GM10248 (cell line): ENCODE measurements at places on chromosomes 7 and 10.
A peak's percentile ranks its signal among the peaks of the same experiment; 100 is the strongest.

DNA sequence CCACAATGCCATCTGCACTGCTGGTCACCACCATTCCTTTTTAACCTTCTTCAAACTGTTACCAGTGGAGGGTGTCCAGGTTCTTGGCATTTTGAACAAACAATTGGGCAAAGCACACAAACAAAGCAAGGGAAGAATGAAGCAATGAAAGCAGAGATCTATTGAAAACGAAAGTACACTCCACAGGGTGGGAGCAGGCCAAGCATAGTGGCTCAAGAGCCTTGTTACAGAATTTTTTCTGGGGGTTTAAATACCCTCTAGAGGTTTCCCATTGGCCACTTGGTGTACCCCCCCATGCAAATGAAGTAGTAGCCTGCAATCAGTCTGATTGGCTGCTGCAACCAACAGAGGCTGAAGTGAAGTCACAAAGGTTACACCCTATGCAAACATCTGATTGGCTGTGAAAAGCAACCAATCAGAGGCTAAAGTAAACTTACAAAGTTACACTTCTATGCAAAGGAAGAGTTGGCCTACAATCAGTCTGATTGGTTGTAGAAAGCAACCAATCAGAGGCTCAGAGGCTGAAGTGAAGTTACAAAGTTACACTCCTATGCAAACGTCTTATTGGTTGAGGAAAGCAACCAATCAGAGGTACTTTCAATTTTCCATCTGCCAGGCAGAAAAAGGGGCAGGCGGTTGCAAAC, 103.2 kb upstream of the WAC start:
- DNase-seq = no peak

DNA sequence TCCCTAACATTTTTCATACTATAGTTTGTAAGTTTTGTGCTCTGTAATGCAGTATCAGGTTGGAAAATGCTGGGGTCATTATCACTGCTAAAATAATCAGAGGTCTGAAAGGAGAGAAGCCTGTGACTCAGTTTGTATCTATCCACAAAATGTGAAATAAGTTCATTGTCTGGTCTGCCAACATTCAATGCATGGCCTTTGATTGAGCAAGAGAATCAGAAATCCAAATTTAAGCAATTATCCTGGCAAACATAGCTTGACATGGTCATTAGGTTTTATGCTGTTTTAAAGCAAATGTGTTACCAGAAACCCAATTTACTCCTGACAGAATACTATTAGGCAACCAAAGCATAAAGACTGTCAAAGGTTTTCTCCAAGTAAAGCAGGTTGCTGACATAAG, 709.7 kb upstream of the SEMA3D start:
- no peak for DNase-seq

GRCh38 chr7:2437537-2438148, 34.2 kb downstream of the CHST12 start:
- DNase-seq = no peak

GRCh38 chr10:112848868-112849430, 101.1 kb upstream of the TCF7L2 start:
- no peak for DNase-seq

DNA sequence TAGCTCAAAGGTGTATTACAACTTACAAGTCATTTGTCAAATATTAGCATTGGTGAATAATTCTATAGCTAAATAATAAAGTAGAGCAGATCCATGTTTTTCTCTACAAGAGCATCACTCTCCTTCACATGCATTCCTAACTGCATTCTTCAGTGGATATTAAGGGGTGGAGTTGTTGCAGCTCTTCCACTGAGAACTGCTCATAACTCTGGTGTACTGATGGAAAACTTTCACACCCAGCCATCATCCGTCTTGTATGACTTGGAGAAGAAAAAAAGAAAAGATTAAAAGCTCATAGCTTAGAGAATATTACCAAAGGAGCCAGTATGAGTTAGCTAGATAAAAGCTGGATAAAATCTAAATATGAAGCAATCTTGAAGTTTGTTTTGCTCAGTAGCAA, 10.2 kb upstream of the FAM13C start:
- no peak for DNase-seq

DNA sequence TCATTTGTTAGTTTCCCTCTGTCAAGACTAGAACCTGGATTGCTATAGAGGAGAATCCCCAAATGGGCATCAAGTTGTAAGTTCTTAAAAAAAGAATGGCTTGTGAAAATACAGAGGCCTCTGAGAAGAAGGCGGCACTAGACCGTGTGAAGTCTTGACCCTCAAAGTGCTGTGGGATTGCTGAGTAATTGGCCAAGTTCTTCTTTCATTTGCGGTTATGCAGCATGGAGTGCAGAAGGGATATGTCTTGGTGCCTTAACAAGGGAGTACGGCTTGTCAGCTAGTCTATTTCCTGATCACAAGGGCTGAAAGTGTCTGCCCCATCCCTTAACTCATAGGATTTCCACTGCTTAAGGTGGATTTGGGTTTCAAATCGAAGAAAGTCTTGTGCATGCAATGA, 81.2 kb downstream of the MKX start:
- no peak for DNase-seq

DNA sequence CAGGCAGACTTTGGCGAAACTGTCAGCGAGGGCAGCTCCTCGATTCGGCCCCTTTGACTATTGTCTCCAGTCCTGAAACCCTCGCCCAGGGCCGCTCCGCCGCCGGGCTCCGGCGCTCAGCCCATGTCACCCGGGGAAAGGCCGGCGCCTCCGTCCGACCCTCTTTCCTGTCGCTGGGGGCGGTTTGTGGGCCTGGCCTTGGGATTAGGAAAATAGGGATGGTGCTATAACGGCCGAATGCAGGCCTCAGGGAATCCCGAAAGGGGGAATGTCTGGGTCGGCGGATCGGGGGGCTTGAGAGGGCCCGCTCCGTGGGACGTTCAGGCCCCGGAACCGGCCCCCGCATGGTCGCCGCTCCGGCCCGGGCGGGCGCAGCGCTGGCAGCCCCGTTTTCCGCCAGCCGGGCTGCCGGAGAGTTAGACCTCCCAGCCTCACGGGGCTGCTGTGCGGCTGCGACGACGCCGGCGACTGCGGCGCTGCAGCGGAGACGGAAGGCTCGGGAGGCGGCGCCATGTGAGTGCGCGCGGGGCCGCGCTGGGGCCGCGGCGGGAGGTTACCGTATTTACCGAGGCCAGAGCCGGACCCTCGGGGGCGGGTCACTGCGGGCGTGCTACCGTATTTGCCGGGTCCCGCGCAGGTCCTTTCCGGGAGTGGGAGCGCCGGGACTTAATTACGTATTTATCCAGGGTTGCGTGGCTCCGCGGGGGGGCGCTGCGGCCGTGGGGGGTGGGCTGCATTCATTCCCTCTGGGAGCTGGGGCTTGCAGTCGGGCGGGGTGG, 25.9 kb downstream of the ZNF775 start:
- DNase-seq = peak; percentile 87

DNA sequence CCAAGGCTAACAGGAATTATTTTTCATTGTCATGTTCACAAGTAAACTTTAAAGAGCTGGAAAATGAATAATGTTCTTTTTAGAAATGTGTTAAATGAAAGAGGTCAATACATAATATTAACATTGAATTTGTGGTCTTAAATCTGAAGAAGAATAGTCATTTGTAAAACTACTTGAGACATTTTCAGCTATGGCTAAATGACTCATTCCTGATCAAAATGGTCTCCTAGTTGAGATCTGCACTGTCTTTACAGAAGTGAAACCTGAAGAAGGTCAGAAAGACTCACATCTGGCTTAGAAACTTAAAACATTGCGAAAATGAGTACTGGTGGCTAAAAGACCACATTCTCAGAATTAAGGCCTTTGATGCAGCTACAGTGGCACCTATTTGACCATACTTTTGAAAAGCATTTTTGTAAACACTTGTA, 5.9 kb downstream of the PIK3CG start:
- peak; percentile 76 for DNase-seq

- no peak for DNase-seq
These were observed 3.4 kb downstream of the KLF6 start for GRCh38 chr10:3781468-3782145.

DNA sequence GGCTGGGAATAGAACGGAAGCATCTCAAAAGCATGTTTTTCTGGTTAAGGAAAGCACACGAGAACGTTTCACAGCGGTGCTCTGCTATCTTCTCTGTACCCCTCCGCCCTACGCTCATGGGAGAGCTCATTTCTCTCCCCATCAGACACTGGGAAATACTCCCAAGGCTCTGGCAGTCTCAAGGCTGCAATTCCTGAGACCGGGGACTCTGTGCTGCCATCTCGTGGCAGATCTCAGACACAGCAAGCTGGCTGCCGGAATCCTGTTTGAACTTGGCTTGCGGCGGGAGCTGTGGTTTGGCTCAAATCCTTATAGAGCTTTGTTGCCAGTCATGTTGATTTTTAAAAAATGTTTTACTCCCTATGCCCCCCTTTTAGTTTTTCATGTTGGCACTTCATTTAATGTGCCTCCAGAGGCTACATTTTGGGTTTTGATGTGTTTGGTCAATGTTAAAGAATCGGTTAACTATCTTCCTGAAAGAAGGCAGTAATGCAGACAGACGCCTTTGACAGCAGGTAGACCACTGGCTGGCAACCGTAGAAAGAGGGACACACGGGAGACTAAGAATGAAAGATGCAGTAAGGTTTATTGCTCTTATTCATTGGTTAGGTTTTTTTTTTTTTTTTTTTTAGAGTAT, 27.6 kb downstream of the BMPER start:
- peak; percentile 56 for DNase-seq

DNA sequence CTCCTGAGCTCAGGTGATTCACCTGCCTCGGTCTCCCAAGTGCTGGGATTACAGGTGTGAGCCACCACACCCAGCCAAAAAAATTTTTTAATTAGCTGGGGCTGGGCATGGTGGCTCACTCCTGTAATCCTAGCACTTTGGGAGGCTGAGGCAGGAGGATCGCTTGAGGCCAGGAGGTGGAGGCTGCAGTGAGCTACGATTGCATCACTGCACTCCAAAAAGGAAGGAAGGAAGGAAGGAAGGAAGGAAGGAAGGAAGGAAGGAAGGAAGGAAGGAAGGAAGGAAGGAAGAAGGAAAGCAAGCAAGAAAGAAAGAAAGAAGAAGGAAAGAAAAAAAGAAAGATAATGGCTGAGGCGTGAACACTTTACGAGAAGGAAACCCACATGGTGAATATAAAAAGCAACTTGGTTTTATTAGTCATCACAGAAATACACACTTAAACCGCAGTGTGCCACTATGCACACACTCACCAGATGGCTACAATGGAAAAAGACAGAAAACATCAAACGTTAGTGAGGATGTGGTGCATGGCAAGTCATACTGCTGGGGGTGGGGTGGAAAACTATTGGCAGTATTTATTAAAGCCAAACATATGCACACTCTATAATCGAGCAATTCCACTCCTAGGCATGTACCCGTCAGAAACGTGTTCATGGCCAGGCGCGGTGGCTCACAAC, 4.4 kb upstream of the CCL26 start:
- DNase-seq = no peak

- no peak for DNase-seq
These were observed 137.0 kb downstream of the GRK5 start for GRCh38 chr10:119344381-119344780.

DNA sequence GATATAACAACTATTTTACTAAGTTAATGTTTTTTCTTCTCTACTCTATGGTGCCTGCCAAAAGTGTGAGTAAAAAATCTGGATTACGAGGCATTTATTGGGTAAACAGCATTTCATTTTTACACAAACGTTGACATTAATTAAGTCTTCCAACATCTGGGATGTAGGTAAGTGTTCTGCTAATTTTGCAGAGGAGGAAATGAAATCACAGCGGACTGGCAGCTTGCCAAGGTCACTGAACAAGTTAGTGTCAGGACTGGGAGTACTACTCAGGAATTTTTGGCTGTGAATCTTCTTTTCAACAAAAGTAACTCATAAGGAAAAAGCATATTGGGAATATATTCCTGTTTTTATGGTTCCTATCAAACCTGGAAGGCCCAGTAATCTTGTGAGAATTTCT, 612.1 kb upstream of the FZD8 start:
- DNase-seq = no peak

DNA sequence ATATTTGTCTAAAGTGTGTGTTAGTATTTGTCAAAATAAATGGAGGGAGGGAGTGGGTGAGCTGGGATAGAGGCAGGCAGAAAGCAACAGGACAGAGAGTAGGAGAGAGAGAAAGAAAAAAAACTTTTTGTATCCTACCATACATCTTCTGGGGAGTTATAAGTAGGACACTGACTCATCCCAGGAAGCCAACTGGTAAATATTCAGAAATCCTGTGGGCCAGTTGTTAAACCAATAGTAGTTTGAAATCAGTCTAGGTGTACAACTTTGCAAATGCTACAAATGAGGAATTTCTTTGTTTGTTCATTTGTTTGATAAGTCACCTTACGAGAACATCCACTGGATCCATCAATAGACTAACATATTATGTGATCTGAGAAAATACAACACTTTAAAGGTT, 980.9 kb downstream of the GATA3 start:
- DNase-seq = no peak

DNA sequence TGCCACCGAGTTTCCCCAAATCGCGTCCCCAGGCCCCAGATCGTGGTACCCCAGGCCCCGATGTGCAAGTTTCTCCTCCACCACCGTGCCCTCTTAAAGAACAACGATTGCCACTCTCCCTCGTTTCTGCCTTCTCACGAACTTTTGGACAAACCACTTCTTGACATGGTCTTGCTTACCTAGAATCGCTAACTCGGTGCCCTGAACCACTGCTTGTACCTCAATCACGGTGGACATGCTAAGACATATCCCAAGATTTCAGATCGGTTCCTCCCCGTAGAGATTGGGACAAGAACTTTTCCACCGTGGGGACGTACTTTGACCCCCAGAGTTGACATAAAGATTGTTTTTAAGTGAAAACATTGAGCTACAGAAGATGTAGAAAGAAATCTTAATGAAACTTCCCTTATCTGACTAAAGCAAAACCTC, 477 bp upstream of the ZC3HAV1 start:
- no peak for DNase-seq

- no peak for DNase-seq
These were observed 48.6 kb upstream of the PDGFA start for GRCh38 chr7:568031-568951.
